HS-27A (cell line): ENCODE measurements at places on chromosomes 5 and 9.

DNA sequence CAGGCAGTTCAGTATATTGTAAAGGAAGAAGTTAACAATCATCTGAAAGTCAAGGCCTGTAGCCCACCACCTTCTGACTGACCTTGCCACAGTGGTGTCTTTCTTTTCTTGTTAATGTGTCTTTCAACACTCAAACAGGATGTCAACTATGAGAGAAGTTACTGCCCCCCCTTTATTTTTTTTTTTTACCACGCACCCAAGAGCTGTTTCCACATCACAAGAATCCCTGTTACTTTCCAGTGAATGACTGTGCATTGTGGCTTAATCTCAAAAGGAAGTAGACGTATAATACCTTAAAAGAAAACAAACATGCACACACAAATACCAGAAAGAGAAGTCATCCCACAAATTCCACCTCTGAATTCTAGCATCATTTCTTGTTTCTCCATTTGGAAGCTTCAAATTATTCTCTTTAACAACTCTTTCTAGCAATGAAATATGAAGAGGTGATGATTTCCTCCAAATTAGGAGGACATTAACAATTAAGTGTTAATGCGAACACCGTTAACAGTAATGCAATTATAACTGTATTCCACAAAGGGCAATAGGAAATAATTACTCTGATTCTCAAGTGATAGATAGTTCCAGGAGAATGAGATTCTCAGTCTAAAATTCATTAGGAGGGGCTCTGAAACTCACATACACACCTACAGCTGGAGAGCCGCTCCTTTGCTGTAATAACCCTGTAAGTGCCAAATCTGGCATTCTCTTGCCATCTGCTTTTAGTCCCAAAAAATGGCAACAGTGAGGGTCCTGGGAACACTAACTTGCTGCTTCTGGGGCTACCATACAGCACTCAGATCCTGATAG lies 201.0 kb downstream of the EFNA5 start:
- no peak for DNase-seq

GRCh38 chr5:143435210-143435657 lies 31.7 kb upstream of the NR3C1 start:
- no peak for DNase-seq

DNA sequence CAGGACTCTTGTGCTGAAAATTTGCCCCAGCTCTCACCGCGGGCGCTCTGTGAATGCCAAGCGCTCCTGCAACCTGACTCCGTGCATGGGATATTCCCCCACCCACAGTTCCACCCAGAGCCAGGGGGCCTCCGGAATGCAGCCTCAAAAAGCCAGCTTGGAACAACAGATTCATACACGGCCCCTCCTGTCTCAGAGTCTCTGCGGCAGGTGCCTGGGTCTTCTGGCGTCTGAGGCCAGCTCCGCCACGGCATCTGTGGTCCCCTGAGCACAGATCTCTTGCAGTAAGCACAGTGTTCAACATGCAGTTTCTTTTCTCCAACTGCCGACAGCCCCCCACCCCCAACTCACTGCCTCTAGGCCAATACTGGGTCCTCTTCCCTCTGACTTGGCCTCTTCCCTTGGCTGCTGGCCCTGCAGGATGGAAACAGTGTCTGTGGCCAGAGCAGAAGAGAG lies 355.7 kb upstream of the IRX2 start:
- DNase-seq, result no peak

GRCh38 chr5:53425687-53426511 lies 54.5 kb upstream of the FST start:
- no peak for DNase-seq

- no peak for DNase-seq
Measured at GRCh38 chr5:150404941-150405816, 7.5 kb downstream of the CD74 start.

- DNase-seq, result no peak
Measured at GRCh38 chr5:71924980-71925379, 182.3 kb upstream of the MAP1B start.

- DNase-seq, result no peak
Measured at GRCh38 chr9:10614196-10614800, 1.5 kb upstream of the PTPRD start.

- no peak for DNase-seq
Measured at GRCh38 chr9:14961372-14962068, 51.3 kb upstream of the FREM1 start.

DNA sequence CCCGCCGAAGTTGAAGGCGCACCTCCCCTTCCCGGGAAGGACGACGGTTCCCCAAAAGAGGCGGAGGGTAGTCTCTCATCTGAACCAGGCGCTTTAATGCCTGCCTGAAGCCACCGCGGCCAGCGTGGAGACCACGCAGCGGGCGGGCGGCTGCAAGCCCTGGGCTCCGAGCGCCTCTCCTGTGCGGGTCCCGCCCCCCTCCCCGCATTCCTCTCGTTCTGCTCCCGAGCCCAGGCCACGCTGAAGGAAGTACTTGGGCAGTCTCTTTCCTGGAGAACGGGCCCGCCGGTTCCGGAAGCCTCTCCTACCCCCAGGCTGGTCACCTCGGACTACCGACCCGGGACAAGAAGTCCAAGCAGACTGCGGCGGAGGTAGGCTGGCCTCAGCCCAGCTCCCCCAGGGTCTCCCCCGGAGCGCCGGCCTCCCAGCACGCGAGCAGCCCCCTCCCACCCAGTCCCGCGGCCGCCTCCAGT lies 571 bp downstream of the PPIC start:
- DNase-seq, result peak; percentile 5

DNA sequence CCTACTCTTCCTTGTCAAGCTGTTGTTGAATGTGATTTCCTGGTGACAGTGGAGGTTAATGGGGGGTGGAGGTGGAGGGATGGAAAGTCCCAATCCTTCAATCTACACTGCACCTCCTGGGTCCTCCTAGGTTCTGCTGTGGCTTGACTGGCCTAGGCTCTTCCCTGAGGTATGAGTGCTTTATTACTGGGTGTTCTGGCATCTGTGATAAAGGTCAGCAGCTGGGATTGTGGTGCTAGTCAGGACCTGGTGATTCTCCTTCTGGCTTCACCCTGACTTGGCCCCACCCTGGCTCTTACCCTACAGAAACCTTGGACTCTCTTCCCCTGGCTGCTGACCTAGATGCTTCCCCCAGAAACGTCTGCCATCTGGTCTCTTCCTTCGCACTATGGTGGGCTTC lies 194.3 kb downstream of the ARHGEF28 start:
- DNase-seq, result no peak

DNA sequence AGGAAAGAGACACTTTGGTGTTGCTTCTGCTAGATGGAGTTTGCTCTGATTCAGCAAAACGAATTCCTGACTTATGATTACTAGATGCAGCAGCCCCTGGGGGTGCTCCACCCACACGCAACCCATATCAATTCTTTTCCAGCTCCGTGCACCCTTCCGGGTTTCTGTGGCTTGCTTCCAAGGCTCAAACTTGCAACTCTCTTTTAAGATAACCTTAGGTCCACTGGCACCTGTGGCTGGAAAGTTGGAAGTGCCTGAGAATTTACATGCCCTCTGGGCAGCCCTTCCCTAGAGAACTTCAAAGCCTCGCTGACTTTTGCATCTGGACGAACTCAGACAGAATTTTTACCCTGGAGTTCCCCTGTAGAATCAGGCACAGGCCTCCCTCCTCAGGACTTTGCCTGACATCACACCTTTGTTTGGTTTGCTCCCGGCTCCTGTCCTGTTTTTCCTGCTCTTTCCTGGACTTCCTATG lies 224.9 kb downstream of the SNX18 start:
- peak; percentile 27 for DNase-seq

DNA sequence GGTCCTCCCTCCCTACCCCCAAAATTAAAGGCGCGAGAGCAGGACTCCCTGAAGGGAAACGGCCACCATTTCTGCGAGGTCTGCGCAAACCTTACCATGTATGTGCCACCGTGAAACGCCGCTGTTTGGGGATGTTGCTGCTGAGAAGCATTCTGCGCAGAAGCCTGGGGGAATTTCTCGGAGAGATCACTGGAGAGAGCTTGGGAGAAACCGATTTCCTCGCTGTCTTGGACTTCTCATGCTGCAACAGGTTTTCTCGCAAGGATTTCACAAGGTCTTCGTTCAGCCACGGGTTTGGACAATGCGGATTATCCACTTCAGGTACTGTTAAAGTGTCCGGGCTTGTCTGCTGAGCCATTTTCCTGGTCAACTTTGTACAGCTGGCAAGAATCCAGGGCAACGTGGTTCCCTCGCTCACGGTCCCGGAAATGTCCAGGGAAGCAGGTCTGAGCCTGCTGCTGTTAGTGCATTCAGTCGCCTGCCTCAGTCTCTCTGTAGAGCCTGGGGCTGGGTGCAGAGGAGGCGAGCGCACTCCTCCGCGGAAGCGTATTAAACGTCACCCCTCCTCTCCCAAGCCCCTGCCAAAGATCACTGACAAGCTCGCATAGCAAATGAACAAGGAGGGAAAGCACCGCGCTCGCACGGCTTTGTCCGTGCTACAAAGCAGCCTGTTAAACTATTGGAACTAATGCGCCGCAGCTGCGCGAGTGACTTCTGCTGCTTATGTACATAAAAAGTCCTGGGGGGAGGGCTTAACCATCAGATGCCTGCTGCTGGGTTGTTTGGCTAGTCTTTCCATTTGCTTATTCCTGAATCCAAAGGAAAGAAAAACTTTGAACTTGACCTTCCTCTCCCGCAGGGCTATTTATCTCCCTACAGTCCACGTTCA lies 125.1 kb downstream of the PDE4D start:
- DNase-seq, result no peak

DNA sequence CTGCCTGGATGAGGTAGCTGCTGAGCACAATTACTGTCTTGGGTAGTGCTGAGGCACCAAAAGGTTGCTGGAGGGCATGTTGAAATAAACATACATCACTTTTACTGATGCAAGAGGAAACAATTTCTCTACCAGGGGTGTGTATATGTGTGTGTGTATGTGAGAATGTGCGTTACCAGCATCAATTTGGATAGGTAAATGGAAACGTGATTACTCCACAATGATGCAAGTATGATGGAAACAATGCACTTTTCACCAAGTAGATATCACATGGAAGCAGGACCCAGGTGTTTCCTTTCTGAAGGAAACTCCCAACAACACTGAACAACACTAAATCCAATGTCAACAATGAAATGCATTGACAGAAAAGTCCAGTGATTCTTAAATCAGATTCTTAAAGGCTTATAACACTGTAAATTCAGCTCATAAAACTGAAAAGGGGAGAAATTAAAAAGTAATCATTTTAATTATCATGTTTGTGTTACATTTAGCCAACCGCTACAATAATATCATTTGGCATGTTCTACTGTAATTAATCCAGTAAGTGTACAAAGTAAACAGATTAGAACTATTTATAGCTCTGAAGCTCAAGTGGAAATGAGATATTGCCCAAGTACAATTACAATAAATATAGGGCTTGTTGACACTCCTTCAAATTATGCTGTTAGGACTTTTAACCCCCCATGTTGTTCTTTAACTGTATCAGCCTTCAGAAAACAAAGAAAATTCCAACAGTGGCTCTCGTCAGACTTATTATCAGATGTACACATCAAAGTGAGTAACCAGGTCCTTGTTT lies 25.3 kb downstream of the YIPF5 start:
- no peak for DNase-seq

- no peak for DNase-seq
Measured at GRCh38 chr5:138949223-138949574, 74.1 kb upstream of the LRRTM2 start.

DNA sequence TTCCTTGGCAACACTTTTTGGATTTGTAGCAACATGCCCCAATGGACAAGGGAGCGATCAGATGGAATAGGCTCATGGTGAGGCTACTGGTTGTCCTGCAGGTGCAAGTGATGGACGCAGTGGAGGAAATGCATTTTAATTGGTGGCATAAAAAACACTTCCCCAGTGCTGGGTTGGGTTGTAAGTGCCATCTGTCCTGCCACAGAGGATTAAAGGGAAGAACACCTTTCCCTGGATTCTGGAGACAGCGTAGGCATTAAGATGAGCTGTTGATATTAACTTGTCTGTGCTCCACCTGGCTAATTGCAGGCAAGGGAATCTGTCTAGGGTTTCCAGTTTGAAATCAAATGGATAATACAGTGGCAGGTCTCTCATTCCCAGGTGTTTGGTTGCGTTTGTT lies 173.4 kb downstream of the ZNF462 start:
- DNase-seq, result no peak

GRCh38 chr5:95697781-95698681 lies 15.2 kb upstream of the SPATA9 start:
- DNase-seq, result no peak

- no peak for DNase-seq
Measured at GRCh38 chr5:149580808-149581191, 498 bp upstream of the ARHGEF37 start.

GRCh38 chr5:90675222-90675621 lies 116.6 kb downstream of the ADGRV1 start:
- no peak for DNase-seq

DNA sequence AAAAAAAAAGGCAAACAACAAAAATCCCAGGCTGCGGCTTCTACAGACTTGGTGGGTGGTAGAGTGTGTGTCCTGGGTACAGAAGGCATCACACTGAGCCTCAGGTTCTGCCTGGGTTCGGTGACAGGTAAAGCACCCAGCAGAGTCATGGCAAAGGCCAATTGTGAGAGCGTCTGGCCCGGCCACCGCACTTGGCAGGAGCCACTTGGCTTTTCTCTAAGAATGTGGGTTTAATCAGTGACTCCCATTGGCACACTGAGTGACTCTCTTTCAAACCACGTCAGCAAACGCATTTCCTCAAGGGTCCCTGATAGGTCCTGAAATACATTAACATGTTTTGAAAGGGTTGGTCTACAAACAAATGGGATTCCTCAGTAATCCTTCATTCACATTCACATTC lies 17.0 kb downstream of the COL23A1 start:
- DNase-seq, result no peak

GRCh38 chr5:74152625-74153254 lies 487.8 kb downstream of the ENC1 start:
- no peak for DNase-seq

- DNase-seq, result no peak
Measured at GRCh38 chr9:123062351-123063176, 29.1 kb downstream of the GPR21 start.

DNA sequence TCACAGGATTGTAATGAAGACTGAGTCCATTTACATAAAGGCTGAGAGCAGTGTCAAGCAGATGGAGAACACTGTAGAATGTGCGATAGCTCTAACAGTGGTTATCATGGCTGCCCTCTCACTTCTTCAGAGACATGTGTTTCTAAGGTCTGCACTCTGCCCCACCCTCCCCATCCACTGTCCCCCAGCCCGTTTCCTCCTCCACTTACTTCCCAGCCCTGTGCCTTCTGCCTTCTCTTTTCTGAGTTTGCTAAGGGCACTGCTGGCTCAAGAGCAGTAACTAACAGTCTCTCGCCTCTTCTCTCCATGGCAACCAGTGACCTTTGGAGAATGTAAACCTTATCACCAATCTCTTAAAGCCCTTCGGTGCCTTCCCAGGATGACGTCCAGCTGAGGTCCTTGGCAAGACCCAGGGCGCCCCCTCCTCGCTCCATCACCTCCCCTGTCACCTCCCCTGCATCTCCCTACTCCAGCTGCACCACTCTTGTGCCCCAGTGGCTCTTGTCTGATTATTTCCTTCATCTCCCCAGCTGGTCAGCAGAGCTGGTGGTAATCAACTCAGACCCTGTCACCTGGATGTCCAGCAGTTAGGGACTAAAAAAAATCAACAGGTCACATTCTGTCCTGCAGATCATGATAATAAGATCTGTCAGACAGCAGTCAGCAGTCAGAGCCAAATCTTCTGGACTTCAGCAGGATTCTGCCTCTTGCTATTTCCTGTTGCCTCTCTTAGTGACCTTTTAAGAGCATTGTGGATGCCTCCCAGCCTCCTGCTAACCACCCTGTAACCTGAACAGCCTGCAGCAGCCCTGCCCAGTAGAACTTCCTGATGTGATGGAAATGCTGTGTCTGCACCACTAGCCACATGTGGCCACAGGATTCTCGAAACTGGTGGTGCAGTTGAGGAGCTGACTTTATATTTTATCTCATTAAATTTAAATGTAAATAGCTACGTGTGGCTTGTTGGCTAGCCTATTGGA lies 9.0 kb downstream of the FXN start:
- DNase-seq, result no peak

- DNase-seq, result no peak
Measured at GRCh38 chr5:134070725-134071613, 43.5 kb upstream of the TCF7 start.
